ENCODE measurements at places on chromosomes 4 and X.

DNA sequence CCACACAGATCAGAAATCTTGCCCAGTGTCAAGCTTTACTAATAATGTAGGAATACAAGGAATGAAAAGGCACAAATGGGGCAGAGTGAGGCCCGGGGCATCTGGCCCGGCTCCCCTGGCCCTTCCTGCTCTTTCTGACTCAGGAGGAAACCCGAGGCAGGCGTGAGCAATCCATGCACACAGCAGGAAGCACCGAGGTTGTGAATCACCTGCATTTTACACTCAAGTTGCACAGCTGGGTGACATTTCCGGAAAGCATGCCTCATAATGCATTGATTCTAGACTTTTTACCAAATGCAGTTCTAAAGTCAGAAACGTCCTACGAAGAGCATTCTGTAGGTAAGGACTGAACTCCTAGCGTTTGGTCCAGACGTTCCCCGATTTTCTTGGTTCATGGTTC lies 38.9 kb downstream of the PRIMPOL start:
- DNase-seq: no peak

DNA sequence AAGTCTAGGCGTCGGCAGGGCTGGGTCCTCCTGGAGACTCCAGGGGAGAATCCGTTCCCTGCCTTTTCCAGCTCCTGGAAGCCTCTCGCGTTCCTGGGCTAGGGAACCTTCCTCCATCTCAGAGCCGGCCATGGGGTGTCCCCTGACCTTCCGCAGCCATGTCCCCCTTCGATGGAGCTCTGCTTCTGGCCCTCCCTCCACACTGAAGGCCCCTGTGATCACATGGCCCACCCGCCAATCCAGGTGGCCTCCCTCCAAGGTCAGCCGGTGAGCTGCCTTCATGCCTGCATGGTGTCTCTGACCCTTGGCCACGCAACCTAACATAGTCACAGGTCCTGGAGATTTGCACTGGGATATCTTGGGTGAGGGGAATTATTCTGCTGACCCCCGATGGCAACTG lies 69.6 kb downstream of the TRMT44 start:
- DNase-seq: no peak

GRCh38 chr4:88524171-88524570 lies 595 bp upstream of the PYURF start:
- DNase-seq: no peak

GRCh38 chr4:38185406-38186144 lies 225.4 kb downstream of the PTTG2 start:
- DNase-seq: no peak

DNA sequence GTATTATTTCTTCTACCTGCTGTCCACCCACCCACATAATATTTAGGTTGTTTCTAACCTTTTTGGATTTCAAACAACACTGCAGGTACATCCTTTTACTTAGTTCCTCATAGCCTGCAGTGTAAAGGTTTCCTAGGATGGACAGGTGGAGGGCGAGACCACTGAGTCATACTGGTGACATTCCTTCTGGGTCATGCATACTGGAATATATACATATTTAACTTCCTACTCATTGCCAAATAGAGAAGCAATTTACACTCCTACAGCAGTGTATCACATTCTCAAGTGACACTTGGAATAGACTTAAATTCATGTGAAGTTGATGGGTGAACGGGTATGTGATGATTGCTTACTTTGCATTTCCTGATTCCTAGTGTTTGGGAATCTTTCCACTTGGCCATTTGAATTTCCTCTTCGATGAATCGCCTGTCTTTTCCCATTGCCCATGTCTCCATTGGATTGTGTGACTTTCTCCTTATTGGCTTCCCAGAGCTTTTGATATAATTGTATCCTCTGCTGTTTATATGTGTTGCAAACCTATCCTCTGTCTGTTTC lies 8.2 kb upstream of the PPP2R2C start:
- DNase-seq: no peak

- DNase-seq: no peak
Observed at GRCh38 chr4:46196086-46196485, 72.2 kb upstream of the GABRG1 start.

- no peak for DNase-seq
Observed at GRCh38 chr4:82592639-82593038, 30.9 kb upstream of the TMEM150C start.

GRCh38 chr4:182743815-182744214 lies 173.4 kb downstream of the DCTD start:
- no peak for DNase-seq

GRCh38 chrX:12891915-12892506 lies 14.4 kb upstream of the TLR8 start:
- DNase-seq: no peak

DNA sequence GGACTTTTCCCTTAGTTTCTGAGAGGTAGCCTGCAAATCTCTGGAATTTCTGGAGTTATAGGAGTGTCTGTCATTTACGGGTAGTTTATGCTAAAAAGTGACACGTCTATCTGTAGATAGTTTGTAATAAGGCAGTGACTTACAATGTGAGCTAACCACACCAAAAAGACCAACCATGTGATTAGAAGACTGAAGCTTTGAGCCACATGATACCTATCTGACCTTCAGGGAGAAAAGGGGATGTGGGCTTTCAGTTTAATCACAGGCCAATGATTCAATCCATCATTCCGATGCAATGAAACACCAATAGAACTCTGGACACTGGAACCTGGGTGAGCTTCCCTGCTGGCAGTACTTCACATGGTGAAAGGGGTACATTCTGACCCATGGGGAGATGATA lies 254.6 kb upstream of the GK2 start:
- no peak for DNase-seq

DNA sequence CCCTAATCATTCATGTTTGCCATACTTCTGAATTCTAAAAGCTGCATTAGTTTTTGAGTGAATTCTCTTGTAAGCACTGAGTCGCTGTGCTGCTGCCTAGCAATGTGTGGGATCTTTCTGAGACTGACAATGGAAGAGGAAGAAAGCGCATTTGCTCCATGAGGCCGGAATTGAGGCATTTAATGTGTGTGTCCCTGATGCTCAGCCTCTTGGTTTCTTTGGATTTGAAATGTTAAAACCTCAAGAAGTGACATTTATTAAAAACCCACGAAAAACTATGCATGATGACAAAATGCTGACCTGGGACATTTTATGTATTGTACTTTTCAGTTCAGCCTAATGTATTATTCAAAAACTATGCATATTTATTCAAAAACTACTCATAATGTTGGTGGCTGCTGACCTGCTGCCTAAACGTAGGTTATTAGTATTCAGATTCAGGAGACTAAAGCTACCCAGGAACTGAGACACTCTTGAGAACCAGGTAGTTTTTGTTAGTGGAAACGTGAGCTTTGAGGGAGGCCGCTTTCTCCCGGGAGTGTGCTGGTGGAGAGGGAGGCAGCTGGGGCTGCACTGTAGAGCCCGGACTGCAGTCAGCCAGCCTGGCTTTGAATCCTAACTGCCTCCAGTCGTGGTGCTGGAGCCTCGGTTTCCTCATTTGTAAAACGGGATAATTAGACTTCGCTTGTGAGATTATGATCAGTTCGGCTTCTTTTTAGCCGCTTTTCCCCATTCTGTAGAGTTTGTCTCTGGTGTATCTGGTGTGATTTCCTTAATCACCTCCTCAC lies 11.3 kb downstream of the RGS12 start:
- no peak for DNase-seq

DNA sequence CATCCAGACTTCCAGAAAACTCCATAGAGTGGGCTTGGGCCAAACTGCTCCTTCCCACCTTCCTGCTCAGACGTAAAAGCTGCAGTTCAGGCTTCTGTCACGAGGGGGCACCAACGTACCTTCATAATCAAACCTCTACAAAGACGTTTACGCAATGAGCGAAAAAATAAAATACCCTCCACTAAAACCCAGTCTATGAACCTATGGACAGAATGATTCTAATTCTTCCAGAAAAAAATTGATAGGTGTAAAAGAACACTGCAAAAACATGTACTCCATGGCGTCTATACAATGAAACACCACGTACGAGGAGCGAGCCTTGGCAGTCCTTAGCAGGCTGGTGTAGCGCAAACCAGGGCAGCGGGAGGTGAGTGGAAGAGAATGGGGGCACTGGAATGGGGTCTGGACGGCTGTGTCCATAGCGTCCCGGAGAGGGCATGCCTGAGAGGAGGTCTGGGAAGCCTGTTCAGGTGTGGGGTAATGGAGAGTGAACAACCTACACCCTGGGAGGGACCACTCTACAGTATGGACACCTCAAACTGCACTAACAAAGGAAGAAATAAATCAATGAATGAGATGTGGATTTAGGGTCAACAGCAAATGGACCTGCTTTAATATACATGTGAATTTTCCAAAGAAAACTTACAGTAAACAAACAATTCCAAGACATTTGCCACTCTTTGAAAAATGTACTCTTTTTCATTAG lies 14.4 kb upstream of the RAB40A start:
- DNase-seq: peak; percentile 19

DNA sequence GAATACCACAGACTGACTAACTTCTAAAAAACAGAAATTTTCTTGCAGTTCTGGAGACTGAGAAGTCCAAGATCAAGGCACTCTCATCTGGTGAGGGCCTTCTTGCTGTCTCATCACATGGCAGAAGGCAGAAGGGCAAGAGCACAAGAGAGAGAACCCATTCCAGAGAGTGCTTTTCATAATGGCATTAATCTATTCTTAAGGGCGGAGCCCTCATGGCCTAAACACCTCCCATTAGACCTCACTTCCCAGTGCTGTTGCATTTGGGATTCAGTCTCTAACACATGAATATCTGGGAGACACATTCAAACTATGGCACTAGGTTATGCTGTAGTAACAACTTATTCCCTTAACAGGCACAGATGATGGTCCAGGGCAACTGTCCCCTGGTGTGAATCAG lies 37.1 kb upstream of the TLR2 start:
- no peak for DNase-seq

DNA sequence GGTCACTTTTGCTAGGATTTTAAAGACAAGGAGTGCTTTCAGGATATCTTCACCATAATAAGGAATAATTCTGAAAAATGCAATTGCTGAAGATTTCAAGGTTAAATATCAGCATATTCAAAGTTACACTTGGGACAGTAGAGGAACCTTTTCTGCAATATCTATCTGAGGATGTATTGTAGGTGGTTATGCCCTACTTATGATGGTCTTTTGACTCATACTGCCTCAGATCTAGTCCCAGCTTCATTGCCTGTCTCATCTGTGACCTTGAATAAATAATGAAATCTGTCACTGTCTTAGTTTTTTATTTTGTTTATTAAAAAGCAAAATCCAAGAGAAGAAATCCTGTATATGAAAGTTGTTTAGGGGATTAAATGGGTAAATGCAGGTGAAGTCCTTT lies 2.9 kb downstream of the BANK1 start:
- DNase-seq: no peak

- no peak for DNase-seq
Observed at GRCh38 chr4:10083331-10083771, 33.2 kb downstream of the WDR1 start.

GRCh38 chr4:67549123-67549522 lies 3.8 kb upstream of the CENPC start:
- no peak for DNase-seq

- DNase-seq: no peak
Observed at GRCh38 chr4:184648313-184649025, 778 bp downstream of the CASP3 start.

DNA sequence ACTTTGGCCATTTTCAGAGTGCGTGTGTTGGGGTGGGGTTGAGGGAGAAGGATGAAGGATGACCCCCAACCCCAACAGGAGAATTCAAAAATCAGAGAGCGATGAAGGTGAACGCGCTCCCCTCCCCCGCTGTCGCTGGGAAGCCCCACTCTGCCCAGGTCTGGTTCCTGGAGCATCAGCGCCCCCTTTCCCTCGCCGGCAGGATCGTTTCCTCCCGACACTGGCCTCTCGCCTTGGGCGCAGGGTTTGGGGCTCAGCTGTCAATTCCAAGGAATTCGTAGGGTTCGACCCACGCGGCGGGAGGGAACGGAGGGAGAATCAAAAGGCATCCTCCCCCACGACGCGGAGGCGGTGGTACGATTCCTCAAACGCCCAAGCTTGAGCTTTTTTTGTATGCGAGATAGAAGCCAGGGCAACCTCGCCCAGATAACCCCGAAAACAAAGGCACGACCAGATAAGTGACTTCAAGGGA lies 1.0 kb upstream of the PDGFRA start:
- no peak for DNase-seq

- no peak for DNase-seq
Observed at GRCh38 chr4:23946299-23946698, 56.5 kb upstream of the PPARGC1A start.

DNA sequence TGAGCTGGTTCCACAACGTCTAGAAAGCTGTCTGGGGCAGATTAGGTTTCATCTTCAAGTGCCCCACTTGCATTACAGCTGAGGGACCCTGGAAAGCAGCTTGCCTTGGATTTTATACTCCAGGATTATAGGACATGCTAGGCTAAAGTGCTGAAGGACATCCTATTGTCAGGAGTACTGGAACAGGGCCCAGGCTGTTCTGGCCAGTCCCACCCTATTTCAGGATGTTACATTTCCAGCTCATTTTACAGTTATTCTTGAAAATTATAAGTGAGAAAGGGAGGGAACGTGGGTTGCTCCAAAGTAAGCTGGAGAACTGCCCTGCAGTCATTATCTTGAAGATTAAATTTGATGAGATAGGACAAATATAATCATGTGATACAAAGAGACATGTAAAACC lies 71.0 kb upstream of the UGT8 start:
- DNase-seq: no peak

GRCh38 chrX:18748499-18748898 lies 41.1 kb downstream of the PPEF1 start:
- DNase-seq: no peak

DNA sequence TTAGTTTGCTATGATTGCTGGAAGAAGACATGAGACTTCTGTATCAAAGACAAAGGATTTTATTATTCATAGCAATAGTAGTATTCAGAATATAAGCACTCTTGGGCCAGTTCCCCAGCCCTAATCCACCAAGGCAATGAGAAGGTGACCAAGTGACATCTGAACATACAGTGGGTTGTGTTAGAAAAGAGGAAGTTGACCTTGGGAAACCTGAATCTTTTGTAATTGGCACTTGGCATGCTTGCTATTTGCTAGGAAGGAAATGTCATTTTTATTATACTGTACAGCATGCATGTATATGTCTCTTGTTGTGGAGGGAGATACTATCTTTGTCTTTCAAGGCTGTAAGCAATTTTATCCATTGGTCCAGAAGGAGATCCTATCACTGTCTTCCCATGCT lies 216.1 kb upstream of the FAT1 start:
- no peak for DNase-seq

GRCh38 chr4:182578402-182578801 lies 335.2 kb downstream of the TENM3 start:
- no peak for DNase-seq

DNA sequence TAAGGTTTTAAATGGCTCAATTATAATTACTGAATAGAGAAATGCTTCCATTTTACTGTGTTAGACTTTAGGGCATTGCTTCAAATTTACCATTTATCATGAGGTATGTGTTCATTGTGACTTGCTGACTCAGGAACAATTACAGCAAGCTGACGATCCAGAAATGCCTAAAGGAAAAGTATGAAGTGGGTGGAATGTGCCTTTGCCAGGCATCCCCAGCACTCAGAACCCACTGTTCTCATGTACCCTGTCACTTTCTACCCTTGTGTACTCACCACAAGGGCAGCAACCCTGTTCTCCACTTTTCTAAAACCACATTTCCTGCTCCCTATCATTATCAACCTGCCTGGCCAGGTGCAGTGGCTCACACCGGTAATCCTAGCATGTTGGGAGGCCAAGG lies 41.5 kb downstream of the QRFPR start:
- DNase-seq: no peak

Measured in NCI-H446 treated with DMSO at 0.1 percent for 48 hours (cell line).